ENCODE measurements at places on chromosomes 2 and 18.
A peak's percentile ranks its signal among the peaks of the same experiment; 100 is the strongest.

- DNase-seq: no peak
Observed at GRCh38 chr18:51721388-51721787, 523.9 kb upstream of the MEX3C start.

GRCh38 chr2:52502476-52502860, 1265.1 kb upstream of the CHAC2 start:
- no peak for DNase-seq

- no peak for DNase-seq
Observed at GRCh38 chr18:29217124-29217915, 1040.4 kb upstream of the CDH2 start.

GRCh38 chr2:105691947-105692390, 52.7 kb upstream of the NCK2 start:
- no peak for DNase-seq

DNA sequence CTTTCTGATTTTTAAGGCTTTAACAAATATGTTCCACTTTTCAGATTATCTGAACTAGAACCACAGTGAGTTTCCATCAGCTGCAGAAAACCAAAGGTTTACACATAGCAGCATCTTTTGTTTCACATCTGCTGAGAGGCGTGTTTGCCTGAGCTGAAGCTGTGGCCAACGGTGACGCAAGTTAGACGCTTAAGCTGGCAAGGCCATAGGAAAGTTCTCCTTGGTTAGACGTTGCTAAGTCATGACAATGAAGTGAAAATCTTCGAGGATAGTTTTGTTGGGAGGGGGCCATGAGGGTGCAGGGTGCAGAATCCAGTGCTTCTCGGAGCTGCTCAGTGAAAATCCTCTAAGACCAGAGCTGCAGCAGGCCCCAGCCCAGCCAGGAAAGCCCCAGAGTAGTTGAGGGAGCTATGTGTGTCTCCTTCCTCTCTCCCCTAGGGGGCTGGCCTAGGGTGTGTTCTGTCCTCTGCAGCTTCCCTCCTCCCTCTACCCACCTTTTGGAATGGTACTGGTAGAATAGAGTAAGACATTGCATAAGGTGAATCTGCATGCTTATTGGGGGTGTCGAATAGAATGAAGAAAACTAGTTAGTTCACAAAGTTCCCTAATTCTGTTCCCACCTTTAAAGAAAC, 105.4 kb downstream of the FHOD3 start:
- no peak for DNase-seq

DNA sequence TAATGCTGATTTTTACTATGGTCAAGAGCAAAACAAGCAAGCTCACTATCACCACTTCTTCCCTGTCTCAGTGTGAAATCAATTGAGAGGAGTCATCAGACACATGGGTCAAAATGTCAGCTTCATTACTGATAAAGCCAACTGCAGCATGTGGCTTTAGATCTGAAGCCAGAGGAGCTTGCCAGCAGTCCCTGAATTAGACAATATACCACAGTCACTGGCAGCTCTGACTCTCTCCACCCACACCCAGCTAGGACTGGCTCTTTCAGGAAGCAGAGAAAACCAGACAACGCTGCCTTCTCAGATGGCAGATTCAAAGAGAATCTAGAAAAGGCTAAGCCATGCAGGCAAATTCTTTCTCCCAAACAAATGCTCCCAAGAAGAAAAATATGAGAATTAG, 20.0 kb upstream of the ASB18 start:
- no peak for DNase-seq

DNA sequence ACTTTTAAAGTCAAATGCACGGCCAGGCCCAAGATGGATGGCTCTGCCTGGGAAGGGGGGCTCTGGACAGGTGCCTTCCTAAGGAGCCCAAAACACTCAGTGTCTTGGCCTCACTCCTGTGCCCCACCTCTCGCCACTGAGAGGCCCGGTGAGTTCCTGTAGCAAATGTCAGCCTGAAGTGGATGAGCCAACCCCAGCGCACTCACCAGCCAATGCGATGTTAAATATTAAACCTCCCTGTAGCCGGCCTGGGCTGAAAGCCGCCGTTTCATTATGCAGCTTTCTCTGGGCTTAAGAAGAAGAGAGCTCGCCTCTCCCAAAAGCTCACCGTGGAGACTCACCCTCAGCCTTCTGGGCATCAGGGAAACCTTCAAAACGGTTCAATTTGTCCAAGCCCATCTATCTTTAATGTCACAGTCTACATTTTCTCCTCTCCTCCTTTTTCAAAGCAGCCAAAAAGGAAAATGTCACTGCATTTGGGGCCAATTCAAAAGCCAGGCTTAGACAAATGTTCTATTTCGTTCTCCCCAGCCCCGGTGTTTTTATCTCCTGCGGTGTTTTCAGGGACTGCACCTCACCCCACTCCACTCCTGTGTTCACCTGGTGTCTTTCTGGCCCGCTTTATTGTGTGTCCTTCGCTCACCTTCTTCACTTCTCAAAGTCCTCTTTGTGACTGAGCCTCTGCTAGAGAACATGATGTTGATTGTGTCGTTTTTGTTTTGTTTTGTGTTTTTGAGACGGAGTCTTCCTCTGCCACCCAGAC, 124.0 kb downstream of the NRP2 start:
- DNase-seq: no peak

GRCh38 chr2:54687595-54688152, 35.8 kb upstream of the EML6 start:
- no peak for DNase-seq

- DNase-seq: no peak
Observed at GRCh38 chr2:54704688-54705605, 18.5 kb upstream of the EML6 start.

DNA sequence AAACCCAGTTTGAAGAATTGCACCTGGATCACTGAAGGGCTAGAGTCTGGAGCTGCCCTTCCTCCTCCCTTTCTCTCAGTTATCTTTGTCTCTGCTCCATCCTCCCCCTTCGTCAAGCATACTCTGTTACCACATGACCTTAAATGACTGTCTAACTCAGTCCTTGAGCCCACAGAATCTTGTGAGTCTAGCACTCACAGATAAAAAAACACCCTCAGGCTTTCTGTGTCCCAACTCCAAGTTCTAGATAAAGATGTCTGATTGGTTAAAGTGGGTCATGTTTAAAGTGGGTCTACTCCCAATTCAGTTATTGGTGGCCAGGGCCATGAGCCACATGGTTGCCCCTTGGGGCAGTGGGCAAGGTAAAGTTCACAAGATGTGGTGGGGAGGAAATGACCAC, 53.5 kb upstream of the CYP1B1 start:
- DNase-seq: no peak

GRCh38 chr2:45199973-45200372, 190.7 kb upstream of the SIX2 start:
- DNase-seq: no peak

- DNase-seq: no peak
Observed at GRCh38 chr2:147600223-147600622, 244.6 kb upstream of the ACVR2A start.

DNA sequence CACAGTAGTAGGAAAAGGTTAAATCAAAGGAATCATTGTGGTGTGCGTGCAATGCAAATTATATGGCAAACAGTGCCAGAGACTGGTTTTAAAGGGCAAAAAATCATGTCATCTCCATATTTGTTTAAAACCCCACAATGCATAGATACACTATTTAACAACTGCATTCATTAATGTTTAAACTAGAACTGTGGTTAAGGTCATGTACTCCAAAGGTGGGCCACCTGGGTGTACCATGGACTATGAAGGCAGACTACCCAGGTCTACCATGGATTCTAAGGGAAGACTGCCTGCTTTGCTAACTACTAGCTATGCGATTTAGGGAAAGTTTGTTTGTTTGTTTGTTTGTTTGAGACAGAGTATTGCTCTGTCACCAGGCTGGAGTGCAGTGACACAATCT, 356.3 kb downstream of the ZEB2 start:
- DNase-seq: no peak

GRCh38 chr2:74425523-74425922, 4.0 kb downstream of the WDR54 start:
- DNase-seq: no peak

GRCh38 chr2:236527159-236527630, 42.4 kb upstream of the ACKR3 start:
- DNase-seq: no peak

DNA sequence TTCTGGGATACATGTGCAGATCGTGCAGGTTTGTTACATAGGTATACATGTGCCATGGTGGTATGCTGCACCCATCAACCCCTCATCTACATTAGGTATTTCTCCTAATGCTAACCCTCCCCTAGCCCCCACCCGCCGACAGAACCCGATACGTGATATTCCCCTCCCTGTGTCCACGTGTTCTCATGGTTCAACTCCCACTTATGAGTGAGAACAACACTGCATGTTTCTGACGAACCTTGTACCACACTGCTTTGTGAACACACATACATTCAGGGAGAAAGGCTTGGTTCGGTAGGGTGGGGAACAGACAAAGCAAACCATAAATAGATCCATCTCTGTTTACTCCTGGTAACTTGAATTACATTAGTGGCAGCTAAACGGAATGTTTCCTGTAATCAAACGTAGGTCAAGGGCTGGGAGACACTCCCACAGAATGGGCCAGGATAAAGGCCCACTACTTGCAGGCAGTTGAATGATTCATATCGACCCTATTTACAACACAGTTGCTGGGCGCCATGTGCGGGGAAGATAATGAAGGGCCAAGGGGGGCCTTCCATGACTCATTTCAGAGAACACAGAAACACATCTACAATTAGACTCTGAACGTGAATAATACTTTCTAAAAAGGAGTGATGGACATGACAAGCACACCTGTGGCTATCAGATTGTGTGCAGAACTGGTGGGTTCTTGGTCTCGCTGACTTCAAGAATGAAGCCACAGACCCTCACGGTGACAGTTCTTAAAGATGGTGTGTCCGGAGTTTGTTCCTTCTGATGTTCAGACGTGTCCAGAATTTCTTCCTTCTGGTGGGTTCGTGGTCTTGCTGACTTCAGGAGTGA, 56.8 kb upstream of the KIDINS220 start:
- no peak for DNase-seq

DNA sequence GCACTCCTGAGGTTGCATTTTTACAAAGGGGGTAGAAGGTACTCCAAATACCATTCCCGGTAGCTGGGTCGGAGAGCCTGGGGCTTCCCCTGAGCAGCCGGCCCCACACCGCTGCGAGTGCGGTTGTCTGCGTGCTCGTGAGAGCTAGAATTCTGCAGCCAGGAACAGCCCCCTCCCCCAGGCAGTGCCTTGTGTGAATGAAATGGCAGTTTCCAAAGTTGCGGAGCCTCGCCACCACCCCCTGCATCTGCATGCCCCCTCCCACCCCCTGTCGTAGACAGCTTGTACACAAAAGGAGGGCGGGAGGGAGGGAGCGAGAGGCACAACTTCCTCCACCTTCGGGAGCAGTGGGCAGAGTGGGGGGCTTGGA, 1.1 kb downstream of the MYCN start:
- no peak for DNase-seq

DNA sequence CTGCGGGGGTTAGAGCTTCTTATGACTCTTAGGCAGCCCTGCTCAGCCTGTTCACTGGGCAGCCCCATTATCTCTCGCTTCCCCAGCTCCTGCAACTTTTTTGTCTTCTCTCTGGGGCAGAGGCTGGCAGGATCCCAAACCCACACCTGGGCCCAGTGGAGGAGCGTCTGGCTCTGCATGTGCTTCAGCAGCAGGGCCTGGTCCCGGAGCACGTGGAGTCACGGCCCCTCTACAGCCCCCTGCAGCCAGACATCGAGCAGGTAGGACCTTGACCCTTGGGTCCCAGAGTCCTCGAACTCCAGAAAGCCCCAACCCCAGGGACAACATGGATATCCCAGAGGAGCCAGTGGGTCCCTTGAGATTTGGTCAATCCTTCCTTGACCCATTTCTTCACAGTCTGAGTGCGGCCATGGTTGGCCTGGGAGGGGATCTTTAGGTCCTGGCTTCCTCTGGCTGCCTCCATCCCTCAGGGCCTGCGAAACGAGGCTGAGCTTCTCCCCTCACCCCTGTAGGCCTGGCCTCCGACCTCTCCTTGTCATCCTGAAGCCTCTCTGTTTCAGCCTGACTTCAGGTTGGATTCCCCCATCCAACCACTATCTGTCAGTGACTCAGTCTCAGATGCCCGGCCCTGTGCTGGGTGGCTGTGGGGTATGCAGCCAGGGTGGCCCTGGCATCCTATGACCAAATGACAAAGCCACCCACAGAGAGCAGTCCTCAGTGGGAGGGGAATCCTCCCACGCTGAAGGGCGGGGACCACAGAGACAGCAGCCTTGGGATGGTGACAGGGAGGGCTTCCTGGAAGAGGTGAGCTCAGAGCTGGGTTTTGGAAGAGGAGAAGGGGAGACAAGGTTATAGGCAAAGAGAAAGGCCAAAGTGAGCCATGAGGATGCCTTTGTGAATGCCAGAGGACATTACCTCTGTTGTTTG, 214.2 kb downstream of the DYSF start:
- no peak for DNase-seq

- no peak for DNase-seq
Observed at GRCh38 chr2:1153920-1154319, 203.3 kb downstream of the SNTG2 start.

DNA sequence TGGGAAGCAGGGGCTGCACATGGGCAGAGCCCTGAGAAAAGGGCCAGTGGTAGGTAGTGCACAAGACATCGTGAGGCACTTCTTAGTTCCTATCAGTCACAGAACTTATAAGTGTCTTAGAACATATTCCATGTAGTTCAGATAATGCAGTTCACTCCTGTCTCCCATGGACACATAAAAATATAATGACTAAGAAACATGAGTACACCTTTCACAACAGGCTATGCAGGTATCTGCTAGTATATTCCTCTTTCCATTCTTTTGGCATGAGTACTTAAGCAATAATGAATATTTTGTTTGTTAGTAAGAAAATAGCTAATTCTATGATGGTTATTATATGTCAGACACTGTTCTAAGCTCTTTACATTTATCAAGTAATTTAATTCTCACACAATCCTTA, 808.4 kb downstream of the BCL11A start:
- DNase-seq: no peak

GRCh38 chr2:41873102-41874031, 174.5 kb upstream of the PKDCC start:
- DNase-seq: no peak

GRCh38 chr2:228590681-228591080, 409.2 kb upstream of the SPHKAP start:
- DNase-seq: no peak

- peak; percentile 35 for DNase-seq
Observed at GRCh38 chr2:219045937-219046550, 4.7 kb upstream of the CFAP65 start.

DNA sequence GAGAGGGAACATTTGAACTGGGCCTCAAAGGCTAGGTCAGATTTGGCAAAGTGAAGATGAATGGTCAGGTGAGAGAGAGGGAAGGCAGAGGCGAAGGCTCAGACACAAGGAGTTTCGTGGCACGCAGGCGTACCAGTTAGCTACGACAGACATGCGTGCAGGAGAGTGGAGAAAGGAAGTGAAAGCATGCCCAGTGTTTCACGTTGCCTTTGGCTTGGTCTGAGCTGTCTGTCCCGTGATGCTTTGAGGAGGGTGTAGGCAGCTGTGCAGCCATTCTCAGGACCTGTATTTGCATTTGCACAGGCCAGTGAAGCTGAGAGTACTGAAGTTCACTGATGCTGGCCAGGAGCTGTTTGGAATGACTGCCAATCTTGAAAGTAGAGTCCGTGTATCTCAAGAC, 69.5 kb downstream of the HNRNPLL start:
- DNase-seq: no peak

- no peak for DNase-seq
Observed at GRCh38 chr2:124623560-124623959, 598.5 kb downstream of the CNTNAP5 start.
